ENCODE measurements at places on chromosomes 7 and 10. TPM values are rescaled to one million over a fixed set of nuclear protein-coding genes. Genes with fewer than 3 reads are reported as not detected.

Gene SGCE
- 92.8 TPM for total RNA-seq

Gene UBE2H
- 85.2 TPM for total RNA-seq

Gene ZNF487
- 9.7 TPM for total RNA-seq

Gene ZNF511
- total RNA-seq = 7.5 TPM

Gene ZNF862
- 10.0 TPM for total RNA-seq

Gene GDF2
- total RNA-seq = not detected

Gene FAM180A
- total RNA-seq = not detected

Gene USP54
- 31.7 TPM for total RNA-seq

Gene CRTAC1
- 11.2 TPM for total RNA-seq

Gene AMPH
- total RNA-seq = 17.0 TPM

Gene PAX2
- total RNA-seq = not detected

Gene SFXN4
- 22.6 TPM for total RNA-seq

Gene NME8
- not detected for total RNA-seq

Gene AP3M1
- 40.2 TPM for total RNA-seq

Gene IMMP2L
- 14.8 TPM for total RNA-seq

Gene CCDC146
- 15.4 TPM for total RNA-seq

Gene PLPP4
- 20.4 TPM for total RNA-seq

Gene CPEB3
- 22.0 TPM for total RNA-seq

Gene DLG5
- 34.0 TPM for total RNA-seq

Gene AMZ1
- 2.2 TPM for total RNA-seq

Gene COPG2
- 60.8 TPM for total RNA-seq

Gene DGKB
- 6.6 TPM for total RNA-seq

Gene AIFM2
- total RNA-seq = 5.5 TPM

Gene CFAP70
- 0.62 TPM for total RNA-seq

Gene SFTPA1
- total RNA-seq = 0.16 TPM

Gene ZNF853
- total RNA-seq = 23.6 TPM

Gene DKK1
- total RNA-seq = 4.5 TPM

Gene TACC2
- 16.1 TPM for total RNA-seq

Gene SEC23IP
- total RNA-seq = 19.8 TPM

Gene SSC4D
- 0.94 TPM for total RNA-seq

Gene TMEM243
- 7.3 TPM for total RNA-seq

Gene BLNK
- 0.78 TPM for total RNA-seq

Gene METTL2B
- total RNA-seq = 33.1 TPM

Gene IFIT1B
- total RNA-seq = 2.0 TPM

Gene SLC26A5
- not detected for total RNA-seq

Gene ACHE
- total RNA-seq = 16.1 TPM

Gene GIMAP5
- total RNA-seq = 3.7 TPM

Gene FGF8
- not detected for total RNA-seq

Gene TCAF2
- 0.78 TPM for total RNA-seq

Gene SYT15
- total RNA-seq = 0.47 TPM

Gene CYP17A1
- not detected for total RNA-seq

Gene SORBS1
- 123 TPM for total RNA-seq

Gene PTPRZ1
- 250 TPM for total RNA-seq

Gene FAM25C
- total RNA-seq = not detected

Gene IL6
- not detected for total RNA-seq

Gene ADRA2A
- total RNA-seq = 15.9 TPM
